ENCODE measurements at places on chromosomes 7 and 10. TPM values are rescaled to one million over a fixed set of nuclear protein-coding genes. Genes with fewer than 3 reads are reported as not detected.
A peak's percentile ranks its signal among the peaks of the same experiment; 100 is the strongest.

The CALML5 gene
- not detected for polyA plus RNA-seq

The EXOSC1 gene
- polyA plus RNA-seq = 47.6 TPM

The CFAP46 gene
- 0.98 TPM for polyA plus RNA-seq

DNA sequence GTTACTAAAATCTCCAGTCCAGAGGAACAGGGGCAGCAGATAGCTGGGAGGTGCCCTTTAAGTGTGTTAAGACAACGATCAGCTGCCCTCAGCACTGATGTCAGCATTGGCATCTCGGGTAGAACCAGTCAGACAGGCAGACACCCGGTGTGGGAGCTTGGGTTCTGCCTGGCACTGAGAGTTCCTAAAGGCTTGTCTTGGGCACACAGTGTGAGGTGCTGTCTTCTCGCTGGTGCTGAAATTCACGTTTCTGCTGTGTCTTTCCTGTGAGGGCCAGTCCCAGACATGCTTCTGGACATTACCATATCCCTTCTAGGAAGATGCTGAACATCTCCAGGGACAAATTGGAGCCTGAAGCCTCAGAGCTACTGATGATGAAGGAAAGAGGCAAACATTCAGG lies 156.2 kb downstream of the DNAJB6 start:
- H3K4me1 ChIP-seq = no peaks in the 10 kb centered on the region
- H3K4me3 ChIP-seq = no peak overlapping the region
- H3K27me3 ChIP-seq = no peaks in the 10 kb centered on the region

DNA sequence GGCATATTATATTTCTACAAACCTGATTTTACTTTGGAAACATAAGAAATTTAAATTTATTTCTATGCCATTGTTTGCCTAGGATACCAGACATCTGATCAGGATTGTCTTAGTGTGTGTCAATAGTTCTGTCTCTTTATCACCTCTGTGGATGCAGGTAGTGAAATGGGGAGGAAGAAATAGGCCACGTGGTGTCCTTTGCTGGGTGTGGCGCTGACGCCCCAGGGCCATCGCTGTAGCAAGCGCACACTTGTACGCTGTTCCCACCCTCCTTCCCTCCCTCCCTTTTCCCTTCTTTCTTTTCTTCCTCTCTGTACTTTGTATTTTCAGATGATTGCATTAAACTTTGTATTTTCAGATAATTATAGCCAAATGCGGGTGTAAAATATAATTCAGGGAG lies 5.0 kb downstream of the DOCK1 start:
- no peaks in the 10 kb centered on the region for H3K4me1 ChIP-seq
- H3K4me3 ChIP-seq = no peak overlapping the region
- no peak overlapping the region for H3K27ac ChIP-seq

- H3K4me3 ChIP-seq = no peak overlapping the region
- no peak for DNase-seq
- H3K27me3 ChIP-seq = no peaks in the 10 kb centered on the region
- H3K4me1 ChIP-seq = no peaks in the 10 kb centered on the region
- no peak overlapping the region for H3K27ac ChIP-seq
- no peaks in the 10 kb centered on the region for H3K36me3 ChIP-seq
Observed at GRCh38 chr10:118112543-118113125, 65.9 kb upstream of the RAB11FIP2 start.

GRCh38 chr10:88975377-88975720 lies 15.2 kb upstream of the FAS start:
- peak overlapping the region; percentile 95 for H3K4me3 ChIP-seq
- no peak for DNase-seq
- no peaks in the 10 kb centered on the region for H3K27me3 ChIP-seq
- H3K27ac ChIP-seq = peak overlapping the region; percentile 41
- peaks cover 8% of the 10 kb centered on the region for H3K4me1 ChIP-seq
- no peaks in the 10 kb centered on the region for H3K36me3 ChIP-seq

DNA sequence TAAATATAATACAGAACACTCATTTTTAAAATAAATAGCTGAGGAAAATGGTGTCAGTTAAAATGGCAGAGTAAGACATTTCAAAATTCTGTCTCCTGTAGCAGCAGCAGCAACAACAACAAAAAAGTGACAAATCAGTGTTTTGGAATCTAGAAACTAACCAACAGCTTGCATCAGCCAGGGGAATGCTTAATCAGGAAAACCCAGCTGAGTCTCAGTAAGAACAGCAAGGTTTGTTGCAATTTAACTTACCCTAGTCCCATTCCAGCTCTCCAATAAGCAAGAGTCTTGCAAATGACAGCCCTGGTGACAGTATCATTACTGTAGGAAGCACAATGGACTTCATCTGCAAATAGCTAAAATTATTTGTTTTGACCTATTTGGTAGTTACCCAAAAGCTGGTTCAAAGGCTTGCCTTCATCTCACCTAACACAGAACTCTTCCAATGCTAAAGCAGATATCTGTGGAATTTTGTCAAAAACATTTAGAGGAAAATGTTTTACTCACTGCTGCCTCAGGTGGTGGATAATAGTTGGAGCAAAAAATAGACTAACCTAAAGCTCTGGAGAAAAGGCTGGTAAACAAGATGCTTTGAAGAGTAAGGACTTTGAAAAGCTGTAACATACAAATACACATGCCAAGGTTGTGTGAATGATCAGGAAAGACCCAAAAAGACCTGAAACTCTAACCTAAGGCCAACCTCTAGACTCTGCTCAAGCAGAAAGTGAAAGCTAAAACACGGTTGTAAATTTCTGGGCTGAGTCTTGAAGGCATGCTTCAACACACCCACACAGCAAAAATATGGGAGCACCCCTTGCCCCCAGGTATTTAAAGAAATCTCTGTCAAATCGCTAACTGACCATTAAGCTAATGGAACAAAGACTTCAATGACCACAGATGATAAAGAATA lies 9.9 kb upstream of the ARHGAP22 start:
- H3K4me1 ChIP-seq = peaks cover 9% of the 10 kb centered on the region
- no peaks in the 10 kb centered on the region for H3K36me3 ChIP-seq
- peak; percentile 18 for DNase-seq

DNA sequence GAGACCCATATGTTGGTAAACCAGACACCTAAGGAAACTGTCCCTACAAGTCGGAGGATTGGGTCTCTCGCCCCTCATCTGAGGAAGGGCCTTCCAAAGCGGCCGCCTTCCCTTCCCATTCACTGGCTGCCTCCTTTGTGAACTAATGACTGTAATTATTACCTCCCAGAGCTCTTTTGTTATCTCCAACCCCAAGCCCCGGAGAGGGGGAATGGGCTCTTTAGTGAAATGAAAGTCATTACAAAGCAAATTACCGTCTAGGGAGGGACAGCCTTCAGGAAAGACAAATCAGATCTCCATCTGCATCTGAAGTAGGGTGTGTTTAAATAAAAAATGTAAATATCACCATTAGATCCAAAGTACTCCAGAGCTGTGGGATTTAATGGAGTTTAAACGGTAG lies 2.6 kb upstream of the GAD2 start:
- H3K36me3 ChIP-seq = no peaks in the 10 kb centered on the region
- no peak overlapping the region for H3K27ac ChIP-seq
- H3K4me3 ChIP-seq = no peak overlapping the region
- no peak for DNase-seq
- H3K27me3 ChIP-seq = peaks cover 49% of the 10 kb centered on the region
- no peaks in the 10 kb centered on the region for H3K4me1 ChIP-seq

DNA sequence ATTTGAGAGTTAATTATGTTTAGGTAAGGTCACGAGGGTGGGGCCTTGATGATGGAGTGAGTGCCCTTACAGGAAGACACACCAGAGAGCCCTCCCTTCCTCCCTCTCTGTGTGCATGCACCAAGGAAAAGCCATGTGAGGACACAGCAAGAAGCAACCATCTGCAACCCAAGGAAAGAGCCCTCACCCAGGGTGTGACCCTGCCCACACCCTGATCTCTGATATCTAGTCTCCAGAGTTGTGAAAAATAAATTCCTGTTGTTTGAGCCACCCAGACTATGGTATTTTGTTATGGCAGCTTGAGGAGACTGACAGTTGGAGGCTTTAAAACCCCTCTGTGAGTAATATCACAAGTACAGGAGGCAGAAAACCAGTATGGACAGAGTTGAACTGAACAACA lies 15.0 kb upstream of the MCM10 start:
- H3K36me3 ChIP-seq = peaks cover 6% of the 10 kb centered on the region
- no peak overlapping the region for H3K27ac ChIP-seq
- no peaks in the 10 kb centered on the region for H3K4me1 ChIP-seq
- no peak for DNase-seq
- H3K4me3 ChIP-seq = no peak overlapping the region
- no peaks in the 10 kb centered on the region for H3K27me3 ChIP-seq

All from endothelial cell of umbilical vein (primary cell).